ENCODE measurements at places on chromosomes 13 and 19.
A peak's percentile ranks its signal among the peaks of the same experiment; 100 is the strongest.

GRCh38 chr13:34647379-34648150, 294.5 kb upstream of the NBEA start:
- DNase-seq: no peak

DNA sequence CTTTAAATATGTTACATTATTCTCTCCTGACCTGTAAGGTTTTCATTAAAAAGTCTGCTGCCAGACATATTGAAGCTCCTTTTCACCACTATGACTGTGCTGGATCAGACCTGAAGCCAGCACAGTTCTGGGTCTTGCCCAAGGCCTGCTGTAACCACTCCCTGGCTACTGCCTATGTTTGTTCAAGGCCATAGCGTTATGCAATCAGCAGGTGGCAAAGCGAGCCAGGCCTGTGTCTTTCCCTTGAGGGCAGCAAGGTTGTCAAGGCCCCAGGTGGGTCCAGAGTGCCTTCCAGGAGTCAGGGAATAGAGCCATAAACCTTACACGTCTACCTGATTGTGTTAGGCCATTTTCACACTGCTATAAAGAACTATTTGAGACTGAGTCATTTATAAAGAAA, 496.8 kb upstream of the PCDH9 start:
- DNase-seq: no peak

- peak; percentile 60 for DNase-seq
Observed at GRCh38 chr19:50414864-50415660, 3.7 kb upstream of the SPIB start.

- DNase-seq: no peak
Observed at GRCh38 chr13:106003651-106004050, 531.8 kb downstream of the EFNB2 start.

GRCh38 chr19:11263726-11264125, 1.4 kb upstream of the DOCK6 start:
- DNase-seq: no peak

DNA sequence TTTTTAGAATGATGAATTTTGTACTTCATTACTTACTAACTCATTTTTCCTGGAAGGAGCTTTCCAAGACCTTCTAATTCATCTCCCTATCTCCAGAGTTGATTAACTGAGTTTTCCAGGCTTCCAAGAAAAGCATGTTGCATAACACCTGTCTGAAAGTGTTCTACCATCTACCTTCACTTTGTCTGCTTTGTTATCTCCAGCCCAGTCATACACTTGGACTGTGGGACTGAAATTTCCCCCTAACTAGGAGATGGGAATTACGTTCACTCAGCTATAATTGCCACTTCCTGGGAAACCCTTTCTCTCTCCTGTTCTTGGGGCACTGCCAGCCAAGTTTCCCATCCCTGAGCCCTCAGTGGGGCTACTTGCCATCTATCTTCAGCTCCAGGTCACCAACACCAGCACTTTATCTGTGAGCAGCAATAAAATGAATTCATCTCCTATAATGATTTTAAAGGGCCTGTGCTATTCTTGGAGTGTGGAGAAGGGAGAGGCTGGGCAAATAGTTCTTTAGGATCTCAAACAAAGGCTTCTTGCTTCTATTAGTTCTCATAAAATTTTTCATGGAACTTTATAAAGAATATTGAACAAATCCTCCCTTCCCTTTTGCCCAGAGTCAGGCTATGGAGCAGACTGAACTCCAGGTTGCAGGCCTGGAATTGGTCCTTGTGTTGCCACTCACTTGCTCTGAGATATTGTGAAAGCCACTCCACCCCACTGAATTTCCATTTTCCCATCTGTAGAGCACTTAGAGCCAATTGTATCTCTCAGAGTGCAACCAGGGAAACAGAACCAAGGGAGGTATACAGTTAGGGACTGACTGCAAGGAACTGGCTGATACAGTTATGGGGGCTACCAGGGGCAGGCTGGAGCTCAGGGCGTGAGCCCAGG, 17.8 kb upstream of the ATP12A start:
- no peak for DNase-seq

DNA sequence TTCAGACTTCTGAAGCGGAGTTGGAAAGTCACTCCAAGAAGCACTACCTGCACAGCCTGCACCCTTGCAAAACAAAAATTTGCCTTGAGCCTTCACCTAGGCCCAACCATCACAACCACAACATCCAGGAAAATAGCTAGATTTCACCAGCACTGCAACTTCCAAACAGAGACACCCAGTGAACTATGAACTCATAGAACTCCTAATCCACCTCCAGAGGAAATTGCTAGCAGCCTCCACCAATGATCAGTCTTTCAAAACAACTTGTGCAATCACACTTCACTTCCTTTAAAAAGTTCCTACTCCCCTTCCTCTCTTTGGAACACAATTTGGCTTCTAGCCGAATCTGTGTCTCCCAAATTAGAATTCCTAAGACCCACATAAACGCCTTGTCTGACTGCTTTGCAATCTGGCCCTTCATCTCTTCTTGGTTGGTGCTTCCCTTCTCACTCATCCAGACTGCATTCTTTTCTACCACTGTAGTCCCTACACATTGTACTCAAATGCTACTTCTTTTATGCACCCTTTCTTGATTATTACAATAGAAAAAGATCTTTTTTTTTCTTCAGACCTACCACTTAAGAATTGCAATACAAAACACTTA, 489.2 kb upstream of the ARGLU1 start:
- no peak for DNase-seq

GRCh38 chr13:43293008-43293407, 269.6 kb downstream of the DNAJC15 start:
- DNase-seq: no peak

- no peak for DNase-seq
Observed at GRCh38 chr19:16234552-16235445, 37.1 kb downstream of the AP1M1 start.

DNA sequence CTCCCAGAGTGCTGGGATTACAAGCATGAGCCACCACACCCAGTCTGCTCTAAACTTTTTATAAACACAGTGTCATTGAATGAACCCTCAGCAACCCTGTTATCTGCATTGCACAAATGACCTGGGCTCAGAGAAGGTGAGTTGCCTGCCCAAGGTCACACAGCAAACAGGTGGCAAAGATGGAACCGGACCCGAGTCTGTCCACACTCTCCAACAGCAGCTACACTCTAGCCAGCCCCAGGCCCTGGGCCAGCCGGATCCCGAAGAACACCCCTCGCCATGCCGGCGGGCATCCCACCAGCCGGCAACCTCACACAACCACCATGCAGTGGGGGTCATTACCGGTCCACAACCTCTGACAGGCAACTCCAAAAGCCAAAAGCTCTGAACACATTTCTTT, 14.5 kb downstream of the ERCC2 start:
- no peak for DNase-seq

- no peak for DNase-seq
Observed at GRCh38 chr13:74633734-74634133, 499.5 kb upstream of the KLF12 start.

DNA sequence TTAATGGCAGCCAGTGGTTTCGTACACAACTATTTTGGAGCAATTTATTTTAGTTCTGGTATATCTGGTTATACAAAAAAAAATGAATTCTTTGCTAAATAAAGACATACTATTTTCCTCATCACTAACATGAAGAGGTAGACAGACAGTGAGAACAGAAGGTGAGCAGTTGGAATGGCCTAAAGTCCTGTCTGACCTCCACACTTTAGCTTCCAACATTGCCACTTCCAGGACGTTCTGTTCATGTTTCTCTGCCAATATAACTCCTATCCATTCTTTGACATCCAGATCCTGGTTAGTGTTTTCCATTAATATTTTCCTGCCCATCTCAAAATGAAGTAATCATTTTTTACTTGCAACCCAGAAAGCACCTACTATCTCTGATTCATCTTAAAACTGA, 112.9 kb upstream of the FRY start:
- no peak for DNase-seq

- no peak for DNase-seq
Observed at GRCh38 chr19:51688671-51689571, 4.2 kb upstream of the SPACA6 start.

GRCh38 chr19:49348305-49349189, 13.3 kb downstream of the CD37 start:
- DNase-seq: no peak

DNA sequence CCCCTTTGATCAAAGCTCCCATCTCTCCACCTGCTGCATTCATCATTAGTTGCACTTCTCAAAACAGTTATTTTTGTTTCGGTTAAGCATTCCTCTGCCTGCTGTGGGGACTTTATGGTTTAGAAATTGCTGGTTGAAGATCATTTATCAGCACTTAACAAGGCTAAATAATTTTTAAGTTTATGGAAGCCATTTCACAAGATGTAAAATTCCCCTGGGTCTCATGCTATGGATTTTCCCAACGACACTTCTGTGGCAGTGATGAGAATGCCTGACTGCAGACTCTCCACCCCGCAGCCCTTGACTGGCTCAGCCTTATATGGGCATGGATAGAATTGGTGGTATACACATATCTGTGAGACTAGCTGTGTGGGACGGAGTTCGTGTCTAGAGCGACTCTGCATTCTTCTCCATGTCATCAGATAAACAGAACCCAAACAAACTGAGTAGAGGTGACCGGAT, 52.8 kb downstream of the COL4A2 start:
- no peak for DNase-seq

DNA sequence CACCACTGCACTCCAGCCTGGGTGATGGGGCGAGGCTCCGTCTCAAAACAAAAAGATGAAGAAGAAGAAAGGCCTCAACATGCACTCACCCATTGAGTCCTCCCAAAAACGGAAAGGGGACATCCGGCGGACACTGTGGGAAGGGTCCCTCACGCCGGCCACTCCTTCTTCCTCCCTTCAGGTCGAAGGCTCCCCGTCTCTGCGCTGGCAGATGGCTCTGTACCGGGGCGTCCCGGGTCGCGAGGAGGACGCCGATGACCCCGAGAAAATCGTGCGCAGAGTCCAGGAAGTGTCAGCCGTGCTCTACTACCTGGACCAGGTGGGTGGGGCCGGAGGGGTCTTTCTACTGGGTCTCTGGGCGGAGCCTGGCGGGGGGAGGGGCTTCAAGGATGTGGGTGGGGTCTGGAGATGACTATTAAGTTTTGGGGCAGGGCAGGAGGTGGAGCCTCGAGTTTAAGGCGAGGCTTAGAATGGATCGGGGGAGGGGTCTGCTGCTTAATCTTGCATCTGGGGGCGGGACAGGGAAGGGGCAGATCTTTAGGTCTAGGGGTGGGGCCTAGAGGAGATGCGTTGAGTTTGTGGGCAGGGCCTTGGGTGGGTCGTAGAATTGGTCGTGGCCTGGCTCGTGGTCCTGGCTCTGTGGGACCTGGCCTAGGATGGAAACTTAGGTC, 90.2 kb downstream of the MAP4K1 start:
- DNase-seq: no peak

DNA sequence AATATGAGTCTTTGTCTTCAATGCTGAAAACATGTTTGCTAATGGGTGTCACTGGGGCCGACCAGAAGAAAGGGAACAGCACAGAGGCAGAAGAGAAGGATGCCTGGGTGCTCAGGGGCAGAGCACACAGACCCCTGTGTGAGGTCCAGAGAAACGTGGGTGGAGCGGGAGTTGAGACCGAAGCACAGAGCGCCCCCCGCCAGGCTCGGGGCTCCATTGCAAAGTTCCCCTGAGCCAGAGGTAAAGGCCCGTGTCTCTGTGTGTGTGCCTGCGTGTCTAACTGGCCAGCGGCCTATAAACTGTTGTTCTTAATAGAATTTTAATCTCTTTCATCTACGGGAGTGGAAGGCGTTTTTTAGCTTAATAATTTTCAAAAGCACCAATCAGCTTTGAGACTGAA, 343.1 kb downstream of the TEX29 start:
- DNase-seq: no peak
